Dermis microvascular lymphatic vessel endothelial cell (primary cell): ENCODE measurements at places on chromosomes 1 and 21.

DNA sequence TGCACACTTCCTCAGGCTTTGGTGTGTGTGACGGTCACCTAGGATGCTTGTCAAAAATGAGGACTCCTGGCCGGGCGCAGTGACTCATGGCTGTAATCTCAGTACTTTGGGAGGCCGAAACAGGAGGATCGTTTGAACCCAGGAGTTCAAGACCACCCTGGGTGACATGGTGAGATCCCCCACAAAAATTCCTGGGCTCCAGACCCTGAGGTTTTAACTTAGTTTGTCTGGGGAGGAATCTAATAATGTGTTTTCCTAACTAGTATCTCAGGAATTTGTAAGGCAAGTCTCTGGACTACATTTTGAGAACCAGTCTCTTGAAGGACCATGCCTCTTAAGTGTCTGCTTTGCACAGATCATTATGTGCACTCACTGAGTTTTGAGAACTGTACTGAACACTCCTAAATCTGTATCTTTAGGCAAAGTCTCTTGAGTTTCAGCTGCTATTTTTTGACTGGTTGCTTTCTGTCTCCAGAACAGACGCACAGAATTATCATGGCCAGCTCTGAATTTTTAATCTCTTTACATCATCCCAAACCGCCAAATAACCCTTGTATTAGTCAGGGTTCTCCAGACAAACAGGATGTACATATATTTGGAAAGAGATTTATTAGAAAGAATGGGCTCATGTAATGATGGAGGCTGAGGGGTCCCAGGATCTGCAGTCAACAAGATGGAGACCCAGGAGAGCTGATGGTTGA, 45.5 kb upstream of the VANGL1 start:
- DNase-seq, result no peak

DNA sequence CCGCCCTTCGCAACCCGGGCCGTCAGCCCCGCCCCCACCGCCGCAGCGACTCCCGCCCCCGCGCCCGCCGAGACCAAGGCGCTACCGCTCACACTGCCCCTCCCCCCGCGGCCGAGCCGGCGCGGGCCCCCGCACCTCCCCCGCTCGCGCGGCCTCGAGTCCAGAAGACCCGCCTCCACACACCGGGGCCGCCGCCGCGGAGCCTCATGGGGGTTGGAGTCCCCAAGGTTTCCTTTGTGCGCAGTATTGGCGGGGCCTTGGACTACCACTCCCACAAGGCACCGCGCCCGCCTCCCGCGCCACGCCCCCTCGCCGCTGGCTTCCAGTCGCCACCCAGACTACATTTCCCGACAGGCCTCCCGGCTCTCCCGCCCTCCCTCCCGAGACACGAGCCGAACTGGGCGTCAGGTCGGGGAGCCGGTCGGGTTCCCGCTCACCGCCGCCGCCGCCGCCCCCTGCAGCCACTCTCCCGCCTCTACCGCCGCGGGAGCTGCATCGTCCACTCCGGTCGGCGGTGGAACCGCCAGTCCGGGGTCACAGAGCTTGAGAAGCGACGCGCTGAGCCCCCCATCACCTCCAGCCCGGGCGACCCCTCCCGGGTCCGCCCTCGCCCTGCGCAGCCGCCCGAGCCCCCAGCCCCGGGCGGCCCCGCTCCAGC, at the start of gene PHF13:
TSS of gene PHF13 (plus strand) at position 371 of the 658 bp plus-strand sequence. CDS start 336 bp downstream, outside the sequence.
- peak; percentile 100 for DNase-seq

GRCh38 chr1:227914801-227915563, 32.8 kb downstream of the WNT9A start:
- no peak for DNase-seq

DNA sequence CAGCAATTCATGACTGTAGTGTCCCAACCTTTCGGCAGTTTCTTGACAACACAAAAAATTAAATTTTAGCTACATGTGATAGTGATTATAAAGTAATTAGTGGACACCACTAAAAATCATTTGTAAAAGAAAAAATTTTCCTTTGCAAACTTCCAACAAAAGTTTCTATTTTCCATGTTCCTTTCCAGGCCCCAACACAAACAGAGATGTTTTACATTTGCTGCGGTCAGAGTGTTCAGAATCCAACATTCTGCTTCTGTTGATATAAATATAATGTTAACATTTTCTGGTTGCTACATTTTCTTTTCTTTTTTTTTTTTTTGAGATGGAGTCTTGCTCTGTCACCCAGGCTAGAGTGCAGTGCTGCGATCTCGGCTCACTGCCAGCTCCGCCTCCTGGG, 54.9 kb upstream of the WLS start:
- DNase-seq, result no peak

- DNase-seq, result no peak
These were observed 304.0 kb downstream of the HHIPL2 start for GRCh38 chr1:222243902-222244301.

DNA sequence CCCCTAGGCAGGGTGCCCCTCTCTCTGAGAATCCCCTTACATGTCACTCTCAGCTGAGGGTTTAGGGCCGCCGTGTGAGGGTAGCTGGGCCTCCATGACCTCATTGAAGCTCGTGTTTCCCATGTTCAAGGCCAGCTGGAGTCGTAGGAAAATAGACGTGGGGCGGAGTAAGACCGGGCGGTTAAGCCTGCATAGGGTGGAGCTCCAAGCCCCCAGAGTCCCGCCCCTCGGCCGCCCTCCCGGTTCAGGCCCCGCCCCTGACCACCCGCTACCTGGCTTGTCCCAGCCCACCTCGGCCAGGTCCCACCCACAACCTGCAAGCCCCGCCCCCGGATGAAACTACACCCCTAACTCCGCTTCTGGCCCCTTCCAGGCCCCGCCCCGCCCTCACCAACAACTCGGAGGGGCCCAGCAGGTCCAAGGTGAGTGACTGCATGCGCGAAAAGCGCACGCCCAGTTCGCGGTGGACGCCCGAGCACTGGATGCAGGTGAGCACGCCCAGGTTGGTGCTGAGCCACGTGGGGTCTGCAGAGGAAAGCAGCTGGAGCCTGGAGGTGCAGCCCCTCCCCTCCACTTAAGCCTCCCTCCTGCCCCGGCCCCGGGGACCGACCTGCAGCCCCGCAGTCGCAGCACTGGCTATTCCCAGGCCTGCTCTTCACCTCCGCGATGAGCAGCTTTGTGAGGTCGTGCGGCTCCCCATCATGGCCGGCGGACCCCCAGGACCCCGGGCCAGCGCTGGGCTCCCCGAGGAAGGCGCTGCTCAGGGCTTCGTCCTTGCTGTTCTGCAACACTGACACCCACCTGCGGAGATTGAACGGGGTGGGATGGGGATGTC, 12.2 kb upstream of the TCEA3 start:
- no peak for DNase-seq
